ENCODE measurements at places on chromosomes 2 and 18.
A peak's percentile ranks its signal among the peaks of the same experiment; 100 is the strongest.

- DNase-seq: no peak
Observed at GRCh38 chr2:19543663-19544383, 185.4 kb upstream of the OSR1 start.

GRCh38 chr2:176872406-176872805, 340.2 kb upstream of the HNRNPA3 start:
- no peak for DNase-seq

GRCh38 chr2:167471734-167472133, 583.5 kb downstream of the XIRP2 start:
- no peak for DNase-seq

GRCh38 chr2:100513650-100514049, 43.4 kb downstream of the NMS start:
- no peak for DNase-seq

- DNase-seq: no peak
Observed at GRCh38 chr2:88556026-88556425, 71.2 kb downstream of the EIF2AK3 start.

- DNase-seq: no peak
Observed at GRCh38 chr2:112183327-112184025, 45.3 kb downstream of the FBLN7 start.

GRCh38 chr2:64362562-64363026, 91.4 kb upstream of the LGALSL start:
- DNase-seq: no peak

- DNase-seq: no peak
Observed at GRCh38 chr2:138000796-138001195, 36.5 kb downstream of the HNMT start.

DNA sequence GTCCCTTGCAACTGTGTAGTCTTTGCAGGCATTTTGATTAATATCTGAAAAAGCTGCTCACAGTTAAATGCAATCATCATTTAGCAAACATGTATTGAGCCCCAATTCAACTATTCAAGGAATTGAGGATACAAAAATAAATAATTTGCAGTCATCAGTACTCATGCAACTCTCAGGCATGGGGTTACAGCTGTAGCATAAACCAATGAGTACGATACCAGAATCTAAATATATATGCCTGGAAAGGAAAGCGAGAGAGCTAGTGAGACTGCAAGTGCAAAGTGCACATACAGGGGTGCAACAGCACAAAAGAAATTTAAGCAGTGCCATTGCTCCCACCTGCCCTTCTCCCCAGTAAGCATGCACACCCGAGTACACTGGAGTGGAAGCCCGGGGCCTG, 216.4 kb downstream of the AFF3 start:
- no peak for DNase-seq

DNA sequence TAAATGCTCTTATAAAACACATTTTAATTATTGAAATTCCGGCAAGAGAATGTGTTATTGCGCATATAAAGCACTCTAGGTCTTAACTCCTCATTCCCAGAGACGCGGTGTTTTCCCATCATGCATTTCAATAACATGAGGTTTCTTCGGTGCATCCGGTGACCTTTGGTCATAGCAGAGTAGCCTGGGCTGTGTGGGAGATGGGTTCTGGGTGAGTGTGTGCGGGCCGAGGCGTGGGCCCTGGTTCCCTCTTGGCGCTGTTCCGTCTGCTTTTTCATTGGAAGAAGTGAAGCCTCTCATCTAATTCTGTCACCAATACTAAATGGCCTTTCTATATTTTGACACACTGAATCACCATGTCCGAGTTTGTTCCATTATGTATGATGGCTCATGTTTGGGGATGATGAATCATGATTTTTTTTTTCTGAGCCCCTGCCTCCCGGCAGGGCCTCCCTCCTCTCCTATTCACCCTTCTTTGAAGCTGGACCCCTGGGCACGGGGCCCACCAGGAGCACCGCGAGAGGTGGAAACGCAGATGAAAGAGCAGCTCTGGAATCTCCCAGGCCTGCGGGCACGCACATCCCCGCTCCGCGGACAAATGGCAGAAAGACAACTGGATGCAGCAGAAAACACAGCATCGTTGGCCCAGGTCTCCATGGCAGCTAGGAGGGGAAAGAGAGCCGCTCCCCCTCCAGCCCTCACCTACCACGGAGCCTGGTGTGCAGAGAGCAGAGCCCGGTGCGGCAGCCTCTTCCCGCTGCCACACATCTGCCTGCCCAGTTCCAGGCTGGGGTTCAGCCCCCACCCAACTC, 85.8 kb upstream of the HPCAL1 start:
- DNase-seq: no peak

- DNase-seq: no peak
Observed at GRCh38 chr2:240501531-240501991, 56.2 kb downstream of the ANKMY1 start.

- no peak for DNase-seq
Observed at GRCh38 chr18:6382963-6383362, 31.7 kb downstream of the L3MBTL4 start.

DNA sequence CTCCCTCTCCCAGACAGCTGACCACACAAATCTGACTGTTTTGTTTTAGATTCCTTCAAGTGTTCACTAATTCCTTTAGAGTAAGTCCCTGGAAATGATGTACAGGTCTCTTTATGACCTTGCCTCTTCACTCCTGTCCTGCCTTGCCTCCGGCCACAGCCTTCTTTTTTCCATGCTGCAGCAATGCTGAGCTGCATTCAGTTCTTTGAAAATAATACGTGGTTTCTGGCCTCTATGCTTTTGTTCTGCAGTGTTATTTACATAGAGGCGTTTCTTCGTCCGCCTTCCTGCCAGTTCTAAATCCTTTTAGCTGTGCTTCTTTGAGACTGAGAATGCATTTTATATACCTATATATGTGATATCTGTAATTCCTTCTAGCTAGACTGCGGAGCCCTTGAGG, 87.2 kb downstream of the PPP1R1C start:
- no peak for DNase-seq

DNA sequence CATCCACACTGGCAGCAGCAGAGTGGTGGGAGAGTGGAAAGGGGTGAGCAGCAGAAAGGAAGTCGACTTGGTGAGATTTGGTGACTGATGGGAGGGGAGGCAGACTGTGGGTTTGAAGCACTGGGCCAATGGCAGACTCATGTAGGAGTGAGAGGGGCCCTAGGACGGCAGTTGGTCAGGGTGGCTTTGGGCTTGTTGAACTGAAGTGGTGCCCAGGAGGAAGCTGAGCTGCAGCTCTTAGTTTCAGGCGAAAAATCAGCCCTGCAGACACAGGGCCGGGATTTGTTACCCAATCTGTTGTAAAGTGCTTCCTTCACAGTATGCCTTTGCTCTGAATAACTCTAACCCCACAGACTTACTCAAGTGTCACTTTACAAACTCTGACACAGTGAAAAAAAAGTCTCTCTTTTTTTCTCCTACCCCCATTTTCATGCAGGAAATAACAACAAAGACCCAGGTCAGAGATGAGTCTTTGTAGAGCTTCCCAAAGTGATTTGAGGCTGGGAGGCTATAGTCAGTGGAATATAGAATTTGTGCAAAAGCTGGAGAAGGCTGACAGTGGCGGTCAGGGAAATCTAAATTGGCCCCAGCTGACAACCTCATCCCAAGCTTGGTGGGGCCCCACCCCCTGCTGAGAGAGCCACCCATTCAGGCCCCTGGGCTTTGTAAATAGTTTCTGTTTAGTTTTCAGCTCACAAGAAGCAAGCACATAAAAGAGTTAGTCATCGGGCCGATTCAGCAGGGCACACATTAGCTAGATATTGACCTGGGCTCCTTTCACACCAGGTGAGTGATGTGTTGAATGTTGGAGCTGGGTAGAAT, 226.9 kb downstream of the VAPA start:
- DNase-seq: no peak

DNA sequence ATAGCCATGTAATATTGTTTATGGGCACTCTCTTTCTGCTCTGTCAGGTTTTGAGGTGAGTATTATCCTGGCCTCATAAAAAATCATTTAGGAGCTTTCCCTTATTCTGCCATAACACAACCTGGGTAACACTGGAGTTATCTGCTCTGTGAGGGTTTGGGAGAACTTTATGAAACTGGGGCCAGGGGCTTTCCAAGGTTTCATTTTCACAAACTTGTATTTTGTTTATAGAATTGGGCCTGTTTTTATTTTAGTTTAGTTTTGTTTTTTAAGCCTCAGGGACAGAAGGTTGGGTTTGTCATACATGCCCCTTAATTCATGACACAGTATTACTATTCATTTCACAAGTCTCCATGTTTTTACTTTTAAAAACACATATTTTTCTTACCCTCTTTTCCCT, 83.5 kb downstream of the IRS1 start:
- DNase-seq: no peak

DNA sequence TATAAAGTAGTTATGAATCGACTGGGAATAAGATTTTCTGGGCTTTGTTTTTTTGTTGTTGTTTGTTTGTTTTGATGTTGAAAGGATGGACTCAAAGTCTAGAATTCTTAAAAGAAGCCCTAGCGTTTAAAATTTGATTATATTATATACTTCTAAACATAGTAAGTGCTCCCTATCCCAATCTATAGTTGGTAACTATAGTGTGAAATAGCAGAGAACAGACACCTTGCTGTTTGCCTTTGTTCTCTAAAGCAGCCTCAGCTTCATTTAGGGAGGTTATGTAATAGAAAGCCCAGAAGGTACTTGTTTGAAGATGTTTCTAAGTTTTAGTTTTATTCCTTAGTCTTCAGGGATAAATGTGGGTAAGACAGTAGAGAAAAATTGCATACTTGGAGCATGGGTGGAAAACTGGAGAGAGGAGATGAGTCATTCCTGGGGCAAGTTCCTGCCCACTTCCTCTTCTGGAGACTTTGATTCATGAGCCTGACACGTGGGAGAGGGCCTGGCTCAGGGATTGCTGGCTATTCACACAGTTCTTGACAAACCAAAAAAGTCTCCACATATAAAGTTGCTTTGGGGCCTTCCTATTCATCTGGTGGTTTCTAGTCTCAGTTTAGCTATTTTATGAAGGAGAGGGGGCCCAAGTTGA, 131.9 kb downstream of the MYO1B start:
- DNase-seq: no peak

DNA sequence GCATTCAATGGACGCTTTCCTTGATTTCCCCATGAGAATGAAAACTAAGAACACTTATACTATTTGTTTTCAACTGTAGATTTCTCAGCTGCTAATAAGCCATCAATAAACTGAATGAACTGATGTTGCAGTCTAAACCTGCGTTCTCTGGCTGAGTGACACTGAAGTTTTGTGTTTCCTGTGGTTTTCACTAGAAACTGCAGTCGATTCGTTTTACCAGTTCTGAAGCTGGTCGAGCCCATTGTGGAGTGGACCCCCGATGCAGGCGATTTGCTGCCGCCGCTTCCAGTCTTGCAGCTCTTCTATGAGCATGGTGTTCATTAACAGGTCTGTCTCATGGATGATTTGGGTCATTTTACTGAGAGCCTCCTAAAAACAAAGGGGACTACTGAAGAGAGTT, 50.6 kb upstream of the STAT1 start:
- DNase-seq: no peak

DNA sequence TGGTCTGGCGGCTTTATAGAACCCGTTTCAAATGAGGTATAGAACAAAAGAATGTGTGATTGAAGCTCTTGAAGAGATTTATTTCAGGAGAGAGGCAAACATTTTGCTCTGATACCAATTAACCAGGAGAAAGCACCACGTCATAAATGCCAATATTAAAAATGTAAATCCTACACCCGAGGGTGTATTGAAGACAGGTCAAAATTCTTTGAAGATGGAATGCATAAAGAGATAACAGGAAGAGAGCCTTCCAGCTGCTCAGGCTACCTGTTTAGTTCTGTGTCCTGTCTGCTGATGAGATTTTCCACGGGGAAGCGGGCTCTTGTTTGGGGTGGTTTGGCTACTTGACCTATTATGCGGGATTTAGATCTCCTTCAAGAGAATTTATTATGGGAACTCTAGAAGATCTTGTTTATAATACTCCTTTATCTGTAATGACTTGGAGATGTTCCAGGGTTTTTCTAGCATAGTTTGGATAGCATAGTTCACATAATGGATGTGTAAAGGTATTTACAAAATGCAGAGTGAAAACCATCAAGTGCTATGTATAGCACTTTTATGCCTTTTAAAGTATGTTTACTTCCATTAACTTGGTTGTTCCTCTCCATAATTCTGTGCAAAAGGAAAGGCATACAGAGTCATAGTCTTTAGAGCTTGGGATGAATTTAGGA, 204.5 kb upstream of the SPRED2 start:
- DNase-seq: no peak

DNA sequence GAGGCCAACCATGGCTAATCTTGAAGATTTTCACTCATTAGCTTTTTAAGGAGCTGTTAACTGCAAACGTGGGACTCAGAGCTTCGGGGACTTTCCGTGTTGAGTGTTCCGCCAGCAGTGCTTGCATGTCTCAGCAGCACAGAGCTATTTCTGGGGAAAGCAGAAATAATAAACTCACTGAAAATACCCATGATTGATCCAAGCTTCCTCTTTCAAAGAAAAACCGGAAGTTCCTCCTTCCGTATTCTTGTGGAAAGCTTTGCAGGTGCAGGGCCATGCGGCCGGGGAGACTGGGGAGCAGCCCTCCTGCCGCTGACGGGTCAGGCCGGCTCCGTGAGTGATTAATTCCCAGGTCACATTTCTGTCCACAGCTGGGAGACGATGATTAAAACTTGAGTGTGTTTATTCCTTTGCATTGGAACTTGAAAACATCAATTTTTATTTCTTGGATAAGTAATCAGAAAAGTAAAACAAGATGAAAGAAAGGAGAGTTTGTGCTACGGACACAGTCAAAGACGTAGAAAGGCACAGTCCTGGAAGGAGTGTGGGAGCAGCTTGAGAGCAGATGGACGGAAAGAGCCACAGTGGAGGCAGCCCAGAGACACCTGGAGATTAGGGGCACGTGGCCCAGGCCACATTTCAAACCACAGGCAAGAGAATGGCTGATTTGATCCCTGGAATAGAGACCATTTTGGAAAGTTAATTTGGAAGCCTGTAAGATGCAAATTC, 54.2 kb upstream of the CTDP1 start:
- no peak for DNase-seq

GRCh38 chr18:57998461-57998860, 45.6 kb upstream of the NEDD4L start:
- DNase-seq: no peak

DNA sequence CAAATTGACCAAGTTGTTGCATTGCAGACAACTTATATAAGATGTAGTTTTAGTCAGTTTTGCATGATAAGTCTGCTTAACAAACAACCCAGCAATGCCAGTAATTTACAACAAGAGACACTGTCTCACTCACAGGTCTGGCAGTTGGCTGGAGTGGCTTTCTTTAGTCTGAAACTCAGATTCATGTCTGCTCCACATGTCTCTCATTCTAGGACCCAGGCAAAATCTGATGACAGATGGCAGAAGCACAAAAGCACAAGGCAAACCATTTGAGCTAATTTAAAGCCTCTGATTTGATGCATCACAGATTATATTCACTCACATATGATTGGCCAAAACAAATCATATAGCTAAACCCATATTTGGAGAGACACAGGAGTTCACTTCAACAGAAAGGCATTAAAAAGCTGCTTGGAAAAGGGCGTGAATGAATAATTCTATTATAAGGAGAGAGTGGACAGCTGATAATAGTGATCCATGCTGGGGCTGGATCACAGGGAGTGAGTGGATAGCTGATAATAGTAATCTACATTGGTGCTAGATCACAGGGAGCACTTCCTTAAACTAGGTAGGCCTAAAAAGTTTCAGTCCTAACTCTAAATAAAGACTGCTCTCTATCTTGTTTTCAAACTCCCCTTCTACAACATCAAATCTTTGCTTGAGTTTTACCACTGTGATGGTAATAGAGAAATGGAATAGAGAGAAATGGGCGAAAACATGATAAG, 593.2 kb upstream of the ZNF804A start:
- peak; percentile 62 for DNase-seq

GRCh38 chr18:61471541-61471940, 138.3 kb downstream of the CDH20 start:
- no peak for DNase-seq

Data from WERI-Rb-1 (cell line).